ENCODE measurements at places on chromosomes 4 and X.

DNA sequence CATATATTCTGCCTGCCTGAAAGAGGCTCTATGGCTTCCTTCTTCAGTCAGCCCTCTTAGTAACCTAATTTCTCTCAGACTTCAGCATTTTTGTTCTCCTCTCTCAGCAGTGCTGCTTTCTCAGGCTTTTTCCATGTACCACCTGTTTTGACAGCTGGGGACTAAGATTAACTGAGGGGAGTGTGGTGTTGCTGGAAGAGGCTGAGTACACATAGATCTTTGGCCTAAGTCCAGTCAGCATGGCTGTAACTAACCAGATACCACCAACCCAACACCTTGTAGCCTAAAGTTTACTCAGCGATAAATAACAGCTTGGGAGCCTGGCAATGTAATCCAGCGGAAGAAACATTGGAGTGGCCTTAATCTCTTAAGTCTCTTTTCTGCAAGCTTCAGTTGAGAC lies 85.5 kb downstream of the RTL3 start:
- no peak for DNase-seq

- DNase-seq = no peak
Observed at GRCh38 chrX:48573690-48574269, 504 bp upstream of the RBM3 start.

GRCh38 chr4:37139987-37140386 lies 104.6 kb upstream of the NWD2 start:
- DNase-seq = no peak

- no peak for DNase-seq
Observed at GRCh38 chrX:15206306-15206705, 63.6 kb downstream of the ASB9 start.

- no peak for DNase-seq
Observed at GRCh38 chr4:13537011-13537831, 7.1 kb downstream of the NKX3-2 start.

GRCh38 chr4:98249831-98250230 lies 11.4 kb upstream of the RAP1GDS1 start:
- no peak for DNase-seq

DNA sequence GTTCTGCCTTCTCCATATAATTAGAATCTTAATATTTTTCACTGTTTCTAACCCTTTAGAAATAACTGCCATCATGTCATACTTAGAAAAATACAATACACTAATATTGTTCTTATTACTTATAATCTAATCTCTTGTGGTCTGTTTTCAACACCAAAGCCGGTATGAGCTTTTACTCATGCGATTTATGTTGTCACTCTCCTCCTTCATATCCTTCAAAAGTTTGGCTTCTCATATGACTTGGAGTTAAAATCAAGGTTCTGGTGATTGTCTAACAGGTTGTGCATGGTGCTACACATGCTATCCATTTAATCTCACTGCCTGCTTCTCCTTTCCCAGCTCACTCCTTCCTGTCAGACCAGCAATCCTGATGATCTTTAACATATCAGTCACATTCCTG lies 1392.9 kb downstream of the ARAP2 start:
- DNase-seq = no peak
